NCI-H774 (cell line): ENCODE measurements at places on chromosomes 7 and 10.

DNA sequence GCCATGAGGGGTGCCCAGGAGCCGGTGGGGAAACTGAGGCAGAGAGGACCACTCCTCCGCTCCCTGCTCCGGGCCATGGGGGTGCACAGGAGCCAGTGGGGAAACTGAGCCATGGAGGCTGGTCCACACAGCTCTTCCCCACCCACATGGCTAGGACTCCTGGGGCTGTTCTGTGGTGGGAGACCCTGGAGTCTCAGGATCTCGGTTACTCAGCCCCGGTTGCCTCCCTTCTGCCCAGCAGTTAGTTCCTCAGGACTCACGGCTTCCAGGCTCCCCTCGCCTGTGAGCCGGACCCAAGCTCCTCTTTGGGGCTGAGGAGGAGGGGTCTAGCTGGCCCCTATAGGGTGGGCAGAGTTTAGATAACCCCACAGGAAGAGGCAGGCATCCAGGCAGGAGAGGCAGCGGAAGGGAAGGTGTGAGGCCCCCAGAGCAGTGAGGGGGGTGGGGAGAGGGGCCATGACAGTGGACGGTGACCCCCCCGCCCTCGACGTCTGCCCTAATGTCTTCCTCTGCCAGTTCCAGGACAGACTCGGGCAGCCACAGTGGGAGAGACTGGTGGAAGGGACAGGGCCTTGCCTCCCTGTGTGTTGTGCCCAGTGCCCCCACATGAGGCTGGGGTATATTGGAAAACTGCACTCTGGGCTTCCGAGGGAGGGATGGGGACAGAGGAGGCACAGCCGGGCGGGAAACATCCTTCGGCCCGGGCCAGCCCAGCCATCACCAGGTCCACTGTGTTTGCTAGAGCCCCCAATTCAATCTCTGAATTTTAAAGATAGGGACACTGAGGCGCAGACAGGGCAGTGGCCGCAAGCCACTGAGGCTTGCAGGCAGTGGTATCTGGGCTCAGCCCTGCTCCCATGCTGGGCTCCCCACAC, 4.3 kb downstream of the ELFN1 start:
- no peak for DNase-seq

- no peak for DNase-seq
Observed at GRCh38 chr10:5978230-5978489, 817 bp upstream of the IL15RA start.

DNA sequence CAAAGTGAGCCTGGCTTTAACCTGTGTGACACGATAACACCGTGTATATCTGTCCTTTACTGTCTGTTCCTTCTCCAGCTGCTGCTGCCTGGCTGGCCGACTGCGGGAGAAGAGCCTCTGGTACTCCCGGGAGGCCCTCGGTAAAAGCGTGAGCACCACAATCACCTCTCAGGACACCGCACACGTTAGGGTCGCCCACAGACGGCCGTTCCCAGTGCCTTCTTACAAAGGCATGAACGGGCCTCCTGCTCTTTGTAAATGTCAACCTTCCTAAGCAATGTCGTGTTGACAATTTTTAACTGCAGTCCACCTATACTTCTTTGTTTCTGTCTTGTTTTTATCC, 177.6 kb downstream of the DIP2C start:
- no peak for DNase-seq

DNA sequence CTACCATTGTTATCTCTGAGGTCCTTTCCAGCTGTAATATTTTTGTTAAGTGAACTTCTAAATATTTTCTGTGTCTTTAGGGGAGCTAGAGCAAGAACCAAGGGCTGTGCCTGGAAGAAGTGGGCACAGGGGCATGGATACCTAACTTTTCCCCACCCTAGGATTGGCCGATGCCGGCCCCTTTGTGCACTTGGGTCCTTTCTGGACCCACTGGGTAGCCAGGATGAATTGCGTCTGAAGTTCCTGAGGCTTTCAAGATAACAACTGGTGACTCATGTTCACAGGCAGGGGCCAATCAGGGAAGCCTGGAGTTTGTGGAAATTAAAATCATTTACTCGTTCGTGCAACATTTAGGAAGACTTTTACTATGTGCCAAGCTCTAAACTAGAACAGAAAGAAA, 758 bp downstream of the DPCD start:
- no peak for DNase-seq

GRCh38 chr10:12434277-12434676, 84.9 kb downstream of the CAMK1D start:
- peak; percentile 37 for DNase-seq

- no peak for DNase-seq
Observed at GRCh38 chr10:23912884-23913404, 296.0 kb upstream of the KIAA1217 start.

- DNase-seq, result no peak
Observed at GRCh38 chr10:3829156-3830050, 44.4 kb upstream of the KLF6 start.

- DNase-seq, result no peak
Observed at GRCh38 chr7:2394566-2395082, 8.8 kb upstream of the CHST12 start.

- DNase-seq, result no peak
Observed at GRCh38 chr10:131658476-131659110, 242.2 kb upstream of the PPP2R2D start.
